ENCODE measurements at places on chromosomes 13 and 19.

DNA sequence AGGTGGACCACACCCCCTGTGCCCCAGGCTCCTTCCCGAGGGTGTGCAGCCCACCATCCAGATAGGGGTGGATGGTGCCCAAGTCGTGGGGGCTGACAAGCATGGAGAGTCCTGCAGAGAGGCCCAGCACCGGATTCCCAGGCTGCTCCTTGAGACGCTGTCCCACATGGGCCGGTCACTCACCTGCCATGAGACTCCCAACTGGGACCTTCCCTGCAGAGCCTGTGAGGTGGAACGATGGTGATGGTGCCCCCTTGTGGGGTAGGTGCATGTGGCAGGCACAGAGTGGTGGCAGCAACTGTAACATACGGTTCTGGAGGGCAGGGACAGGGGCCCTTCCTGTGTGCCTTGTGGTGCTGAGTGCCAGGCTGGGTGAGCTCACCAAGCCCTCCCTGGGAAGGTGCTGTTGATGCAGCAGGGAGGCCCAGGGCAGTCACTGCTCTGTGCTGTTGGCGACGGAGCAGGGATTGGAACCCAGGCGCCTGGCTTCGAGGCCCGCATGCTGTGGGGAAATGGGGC lies 33.1 kb downstream of the PPP1R37 start:
- peak; percentile 72 for DNase-seq

GRCh38 chr13:95343944-95344343 lies 42.7 kb upstream of the ABCC4 start:
- no peak for DNase-seq

GRCh38 chr13:109728791-109729731 lies 57.3 kb downstream of the IRS2 start:
- no peak for DNase-seq

DNA sequence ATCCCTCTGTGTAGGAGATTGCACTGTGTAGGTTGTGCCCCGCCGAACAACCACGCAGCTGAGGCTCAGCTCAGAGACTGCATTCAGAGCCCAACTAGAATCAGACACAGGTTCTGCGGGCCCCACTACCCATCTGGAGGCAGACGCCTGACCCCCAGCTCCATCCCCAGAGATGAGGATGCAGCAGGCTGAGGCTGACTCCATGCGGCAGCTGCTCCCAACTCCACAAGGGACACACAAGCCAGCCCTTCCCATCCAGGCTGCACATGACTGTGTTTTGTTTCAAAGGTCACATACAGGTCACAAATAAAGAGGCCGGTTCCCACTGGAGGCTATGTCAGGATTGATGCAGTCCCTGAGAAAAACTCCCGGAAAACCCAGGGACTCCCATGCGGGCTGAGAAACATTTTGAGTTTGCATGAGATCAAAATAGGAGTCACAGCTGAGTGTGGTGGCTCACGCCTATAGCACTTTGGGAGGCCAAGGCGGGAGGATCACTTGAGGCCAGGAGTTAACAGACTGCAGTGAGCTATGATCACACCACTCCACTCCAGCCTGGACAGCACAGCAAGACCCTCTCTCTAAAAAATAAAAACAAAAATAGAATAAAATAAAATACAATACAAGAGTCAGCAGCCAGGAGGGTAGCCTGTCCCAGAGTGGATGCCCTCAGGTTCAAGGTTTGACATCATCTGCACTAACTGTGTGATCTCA lies 14.0 kb downstream of the ELL start:
- DNase-seq, result no peak

- DNase-seq, result no peak
Observed at GRCh38 chr19:4971424-4971793, 2.5 kb downstream of the KDM4B start.

DNA sequence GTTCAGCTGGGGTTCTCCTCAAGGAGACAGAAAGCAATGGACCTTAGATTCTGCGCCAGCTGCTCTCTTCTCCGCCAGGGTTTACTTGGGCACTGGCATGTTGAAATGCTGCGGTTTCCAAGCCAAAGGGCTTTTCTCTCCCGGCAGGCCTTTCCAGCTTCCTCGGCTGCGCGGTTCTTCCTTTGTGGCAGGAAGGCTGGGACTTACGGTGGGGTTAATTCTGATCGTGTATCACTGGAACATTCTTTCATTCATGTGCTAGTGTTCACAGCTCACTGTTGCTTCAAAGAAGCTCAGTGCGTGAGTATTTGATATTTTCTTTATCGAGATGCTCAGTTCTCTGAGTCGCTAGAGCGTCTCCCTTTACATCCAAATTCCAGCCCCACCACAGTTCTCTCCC lies 723.2 kb downstream of the UQCRFS1 start:
- DNase-seq, result no peak

GRCh38 chr19:6063576-6064335 lies 46.5 kb downstream of the RFX2 start:
- no peak for DNase-seq

DNA sequence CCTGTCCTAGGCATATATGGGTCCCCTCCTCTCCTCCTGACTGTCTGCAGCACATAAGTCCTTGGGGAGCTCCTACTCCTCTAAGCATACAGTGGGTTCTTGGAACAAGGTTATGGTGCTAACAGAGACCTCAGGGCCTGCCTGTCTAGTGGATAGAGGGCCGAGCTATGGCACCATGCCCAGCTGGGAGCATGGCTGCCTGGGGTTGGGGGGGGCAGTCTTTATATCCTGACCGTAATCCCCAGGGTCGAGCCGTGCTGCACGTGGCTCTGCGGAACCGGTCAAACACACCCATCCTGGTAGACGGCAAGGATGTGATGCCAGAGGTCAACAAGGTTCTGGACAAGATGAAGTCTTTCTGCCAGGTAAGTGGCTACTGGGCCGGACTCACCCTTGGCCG lies 3.3 kb downstream of the GPI start:
- DNase-seq, result no peak

GRCh38 chr19:32859591-32859990 lies 10.0 kb downstream of the SLC7A9 start:
- DNase-seq, result no peak

GRCh38 chr13:71540098-71540497 lies 326.9 kb downstream of the DACH1 start:
- no peak for DNase-seq

GRCh38 chr13:21322327-21322965 lies 136.7 kb downstream of the ZDHHC20 start:
- no peak for DNase-seq

GRCh38 chr13:33798023-33798422 lies 19.9 kb upstream of the RFC3 start:
- DNase-seq, result peak; percentile 9

GRCh38 chr13:111177081-111177711 lies 62.1 kb downstream of the ARHGEF7 start:
- DNase-seq, result peak; percentile 28

- DNase-seq, result no peak
Observed at GRCh38 chr19:33064458-33064791, 263 bp downstream of the RHPN2 start.

DNA sequence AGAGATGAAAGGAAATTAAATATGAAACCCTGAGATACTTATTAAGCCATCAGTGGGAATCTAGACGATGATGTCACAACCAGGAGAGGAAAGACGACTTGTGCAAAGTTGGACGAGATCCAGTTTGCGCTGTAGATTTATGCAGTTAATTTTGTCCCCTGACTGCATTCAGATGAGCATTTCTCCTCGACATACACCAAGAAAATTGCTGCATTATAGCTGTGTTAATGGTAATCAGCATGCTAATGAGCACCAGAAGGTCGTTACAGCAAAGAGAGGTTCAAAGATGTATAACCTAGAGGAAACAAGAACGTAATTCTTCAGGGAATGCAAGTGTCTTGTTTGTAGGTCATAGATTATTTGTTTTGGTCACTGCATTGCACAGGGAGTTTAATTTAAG lies 371.7 kb downstream of the RBM26 start:
- no peak for DNase-seq

- peak; percentile 93 for DNase-seq
Observed at GRCh38 chr19:35545001-35545854, at the start of gene TMEM147. TMEM147 (plus strand) TSS chr19:35545626; CDS start chr19:35545740, 114 bp downstream.

- DNase-seq, result no peak
Observed at GRCh38 chr19:45899253-45899652, 3.2 kb downstream of the MYPOP start.

DNA sequence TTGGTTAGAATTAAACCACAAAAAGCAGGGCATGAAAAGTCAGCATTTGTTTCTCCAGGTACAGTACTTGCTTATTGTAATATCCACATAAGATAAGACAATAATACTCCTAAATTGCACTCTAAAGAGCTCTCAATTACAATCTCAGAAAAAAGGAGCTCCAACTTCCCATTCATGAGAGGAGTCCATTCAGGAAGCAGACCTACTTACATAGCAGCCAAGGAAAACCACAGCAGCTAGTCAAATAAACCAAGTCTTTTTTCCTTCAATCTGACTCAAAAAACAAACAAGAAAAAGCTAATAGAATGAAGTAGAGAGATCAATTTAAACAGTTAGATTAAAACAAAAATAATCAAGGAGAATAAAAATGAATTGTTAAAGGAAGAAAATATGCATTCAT lies 885.2 kb upstream of the SLITRK6 start:
- no peak for DNase-seq

- DNase-seq, result peak; percentile 37
Observed at GRCh38 chr13:80339912-80340650, 845 bp downstream of the SPRY2 start.

DNA sequence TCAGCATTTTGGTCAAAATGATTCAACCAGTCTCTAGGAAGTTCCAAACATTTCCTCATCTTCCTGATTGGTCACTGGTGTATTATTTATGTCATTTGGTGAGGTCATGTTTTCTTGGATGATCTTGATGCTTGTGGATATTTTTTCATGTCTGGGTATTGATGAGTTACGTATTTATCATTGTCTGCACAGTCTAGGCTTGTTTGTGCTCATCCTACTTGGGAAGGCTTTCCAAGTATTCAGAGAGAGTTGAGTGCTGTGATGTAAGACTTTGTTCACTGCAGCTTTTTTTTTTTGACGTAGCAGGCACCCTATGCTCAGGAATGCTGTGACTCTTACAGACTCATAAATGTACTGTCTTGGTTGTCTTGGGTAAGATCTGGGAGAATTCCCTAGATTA lies 509.5 kb downstream of the SLITRK1 start:
- DNase-seq, result no peak

- peak; percentile 32 for DNase-seq
Observed at GRCh38 chr13:25906191-25906661, 145.6 kb downstream of the SHISA2 start.

GRCh38 chr13:38577048-38577447 lies 109.8 kb upstream of the FREM2 start:
- no peak for DNase-seq

GRCh38 chr19:2497186-2497585 lies 21.3 kb downstream of the GADD45B start:
- DNase-seq, result no peak

DNA sequence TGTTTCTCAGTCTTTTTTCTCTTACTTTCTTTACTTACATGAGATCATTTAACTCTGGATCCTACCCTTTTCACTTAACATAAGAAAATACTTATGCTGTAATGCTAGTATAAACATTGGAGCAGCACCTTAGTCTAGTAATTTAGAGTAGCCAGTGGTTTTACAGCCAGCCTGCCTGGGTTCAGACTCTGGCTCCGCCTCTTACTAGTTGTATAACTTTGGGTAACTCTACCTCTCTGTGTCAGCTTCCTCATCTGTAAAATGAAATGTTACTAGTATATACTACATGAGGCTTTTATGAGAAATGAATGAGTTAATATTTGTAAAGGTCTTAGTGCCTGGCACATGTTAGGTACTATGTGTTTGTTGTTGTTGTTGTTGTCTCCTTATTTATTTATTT lies 5.6 kb downstream of the CDADC1 start:
- DNase-seq, result no peak

- no peak for DNase-seq
Observed at GRCh38 chr13:33645591-33646554, 172.1 kb upstream of the RFC3 start.

DNA sequence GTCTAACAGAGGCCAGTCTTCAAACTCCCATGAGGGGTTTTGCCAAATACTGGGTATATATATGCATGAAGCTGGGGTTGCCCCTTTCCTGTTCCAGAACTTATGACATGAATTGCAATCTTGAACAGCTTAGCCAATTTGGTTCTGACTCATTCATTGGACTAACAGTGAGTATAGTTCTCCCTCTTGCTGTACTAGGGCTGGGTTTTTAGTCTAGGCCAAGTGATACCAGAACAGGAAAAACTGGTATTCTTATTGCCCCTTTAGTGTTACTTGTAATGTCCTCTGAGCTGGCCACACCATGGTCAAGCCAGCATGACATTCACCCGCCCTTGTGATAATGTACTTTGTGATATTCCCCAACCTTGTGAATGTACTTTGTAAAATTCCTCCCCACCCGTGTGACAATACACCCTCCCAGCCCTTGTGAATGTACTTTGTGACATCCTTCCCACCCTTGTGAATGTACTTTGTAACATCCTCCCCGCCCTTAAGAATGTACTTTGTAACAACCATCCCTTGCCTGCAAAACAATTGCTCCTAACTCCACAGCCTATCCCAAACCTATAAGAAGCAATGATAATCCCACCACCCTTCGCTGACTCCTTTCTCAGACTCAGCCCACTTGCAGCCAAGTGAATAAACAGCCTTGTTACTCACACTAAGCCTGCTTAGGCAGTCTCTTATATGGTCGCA lies 26.9 kb downstream of the ZNF846 start:
- DNase-seq, result no peak

GRCh38 chr19:10748927-10749434 lies 31.1 kb downstream of the DNM2 start:
- no peak for DNase-seq

- DNase-seq, result no peak
Observed at GRCh38 chr13:72104656-72105180, 237.7 kb upstream of the DACH1 start.

DNA sequence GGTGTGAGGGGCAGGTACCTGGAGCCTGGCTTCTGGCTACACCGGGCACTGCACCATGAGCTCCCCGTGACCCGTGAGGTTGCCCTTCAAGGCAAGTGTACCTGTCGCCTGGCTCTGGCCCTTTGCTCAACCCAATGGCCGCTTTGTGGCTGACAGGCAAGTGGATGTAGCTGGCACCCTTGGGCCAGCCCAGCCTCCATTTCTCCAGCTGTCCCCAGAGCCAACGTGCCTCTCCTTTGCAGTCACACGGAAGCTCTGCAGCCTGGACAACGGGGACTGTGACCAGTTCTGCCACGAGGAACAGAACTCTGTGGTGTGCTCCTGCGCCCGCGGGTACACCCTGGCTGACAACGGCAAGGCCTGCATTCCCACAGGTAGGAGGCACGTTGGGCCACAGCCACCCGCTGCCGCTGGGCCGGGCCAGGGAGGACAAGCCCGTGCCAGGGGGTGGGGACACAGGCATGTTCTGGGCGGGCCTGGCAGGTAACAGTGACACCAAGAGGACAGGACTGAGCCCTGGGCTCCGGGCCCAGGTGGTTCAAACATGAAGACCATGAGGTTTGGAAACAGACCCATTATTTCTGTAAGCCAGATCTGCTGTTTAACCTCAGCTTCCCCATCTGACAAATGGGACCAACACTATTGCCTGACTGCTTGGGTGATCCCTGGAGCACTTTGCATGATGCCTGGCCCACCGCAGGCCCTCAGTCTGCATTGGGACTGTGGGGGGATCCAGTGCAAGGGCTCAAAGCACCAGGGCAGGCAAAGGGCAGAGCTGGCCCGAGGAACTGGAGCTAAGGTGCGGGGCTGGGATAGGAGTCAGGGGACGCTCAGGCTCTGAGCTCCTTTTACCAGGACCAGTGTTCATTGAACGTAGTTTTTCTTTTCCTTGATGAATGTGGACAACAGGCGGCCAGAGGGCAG lies 17.5 kb upstream of the PROZ start:
- no peak for DNase-seq
